Myometrial cell (primary cell): ENCODE measurements at places on chromosomes 7 and 10. TPM values are rescaled to one million over a fixed set of nuclear protein-coding genes. Genes with fewer than 3 reads are reported as not detected.

GIMAP1 gene
- not detected in 2 replicates for total RNA-seq

EBLN1 gene
- total RNA-seq, result not detected in 2 replicates

SHH gene
- total RNA-seq, result not detected in 2 replicates

TFR2 gene
- total RNA-seq, result 0.35 TPM in 1 of 2 replicates, not detected in the other
